NCI-H2029 treated with DMSO at 0.1 percent for 48 hours (cell line): ENCODE measurements at places on chromosomes 13 and 19.

DNA sequence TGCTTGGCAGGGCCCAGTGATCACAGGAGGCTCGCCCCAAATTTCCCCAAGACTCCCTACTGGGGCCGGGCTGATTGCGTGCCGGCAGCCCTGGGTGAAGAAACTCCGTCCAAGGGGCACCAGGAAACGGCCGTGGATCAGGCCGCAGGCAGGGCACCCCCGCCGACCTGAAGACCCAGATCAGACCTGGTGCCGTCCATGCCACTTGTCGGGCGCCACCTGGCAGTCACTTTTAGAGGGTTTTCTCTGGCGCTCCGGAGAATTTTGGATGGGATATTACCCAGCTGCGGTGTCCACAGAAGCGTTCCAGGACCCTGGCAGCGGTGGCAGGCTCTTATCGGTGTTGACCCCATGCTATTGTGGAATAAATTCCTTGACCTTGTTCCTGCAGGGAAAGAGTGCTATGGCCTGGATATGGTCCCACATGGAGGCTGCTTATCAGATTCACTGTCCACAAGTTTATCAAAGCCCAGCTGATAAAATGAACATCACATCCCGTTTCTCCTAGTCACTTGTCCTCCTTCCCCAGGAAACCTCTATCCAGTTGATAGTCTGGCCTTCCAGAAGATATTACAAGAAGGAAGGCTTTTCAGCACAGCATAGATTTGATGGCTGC lies 38.2 kb downstream of the IGFL2 start:
- DNase-seq: no peak

DNA sequence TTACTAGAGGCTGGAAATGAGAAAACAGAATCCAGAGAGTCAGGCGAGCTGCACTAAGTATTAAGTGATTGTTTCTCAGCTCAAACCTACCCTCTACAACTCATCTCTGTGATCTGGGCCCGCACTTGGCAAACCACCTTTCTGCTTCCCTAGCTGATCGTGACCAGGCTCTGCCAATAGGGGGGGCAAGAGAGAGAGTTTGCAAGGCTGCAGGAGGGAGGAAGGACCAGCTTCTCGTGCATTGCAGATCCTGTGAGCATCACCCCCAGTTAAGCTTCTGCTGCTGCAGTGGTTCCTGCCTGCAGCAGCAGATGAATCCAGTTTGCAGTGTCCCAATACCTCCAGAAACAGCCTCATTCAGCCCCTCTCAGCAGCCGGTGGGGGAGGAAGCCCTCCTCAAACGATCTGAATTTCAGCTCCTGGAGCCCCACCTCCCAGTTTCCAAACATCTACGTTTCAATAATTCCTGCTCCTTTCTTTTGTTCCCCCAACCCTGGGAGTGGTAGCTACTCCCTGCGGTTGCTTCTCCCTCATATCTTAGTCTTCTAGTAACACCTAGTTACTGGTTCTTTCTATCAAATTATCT lies 20.0 kb downstream of the XRCC1 start:
- peak; percentile 48 for DNase-seq

- DNase-seq: no peak
Observed at GRCh38 chr19:15618321-15618720, 3.3 kb downstream of the CYP4F8 start.

DNA sequence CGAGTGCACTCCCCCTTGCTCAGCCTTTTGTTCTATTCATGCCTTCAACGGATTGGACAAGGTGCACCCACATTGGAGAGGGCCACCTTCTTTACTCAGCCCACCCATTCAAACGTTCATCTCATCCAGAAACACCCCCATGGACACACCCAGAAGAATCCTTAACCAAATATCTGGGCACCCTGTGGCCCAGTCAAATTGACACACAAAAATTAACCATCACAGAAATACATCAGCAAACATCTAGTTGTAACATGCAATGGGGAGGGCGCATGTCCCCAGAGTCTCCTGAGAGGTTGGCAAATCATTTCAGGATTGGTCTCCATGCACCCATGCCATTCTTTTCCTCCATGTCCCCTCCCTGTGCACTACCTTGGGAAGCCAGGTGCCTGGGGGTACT lies 167.1 kb downstream of the ZNF536 start:
- DNase-seq: no peak

GRCh38 chr13:58876473-58876872 lies 1244.9 kb downstream of the PCDH17 start:
- no peak for DNase-seq

DNA sequence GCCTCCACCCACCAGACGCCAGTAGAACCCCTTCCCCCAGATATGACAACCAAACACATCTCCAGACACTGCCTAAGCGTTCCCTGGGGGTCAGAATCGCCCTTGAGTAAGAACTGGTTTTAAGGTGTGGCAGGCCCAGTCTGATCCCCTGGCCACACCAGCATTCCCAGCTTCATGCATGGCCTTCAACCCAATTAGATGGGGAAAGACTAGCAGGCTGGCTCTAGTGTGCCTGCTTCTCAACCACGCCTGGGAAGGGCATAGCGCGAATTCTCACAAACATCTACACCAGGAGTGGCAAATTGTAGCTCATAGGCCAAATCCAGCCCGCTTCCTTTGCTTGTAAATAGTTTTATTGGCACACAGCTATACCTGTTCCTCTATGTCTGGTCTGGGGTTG lies 13.6 kb downstream of the HAUS8 start:
- DNase-seq: no peak

DNA sequence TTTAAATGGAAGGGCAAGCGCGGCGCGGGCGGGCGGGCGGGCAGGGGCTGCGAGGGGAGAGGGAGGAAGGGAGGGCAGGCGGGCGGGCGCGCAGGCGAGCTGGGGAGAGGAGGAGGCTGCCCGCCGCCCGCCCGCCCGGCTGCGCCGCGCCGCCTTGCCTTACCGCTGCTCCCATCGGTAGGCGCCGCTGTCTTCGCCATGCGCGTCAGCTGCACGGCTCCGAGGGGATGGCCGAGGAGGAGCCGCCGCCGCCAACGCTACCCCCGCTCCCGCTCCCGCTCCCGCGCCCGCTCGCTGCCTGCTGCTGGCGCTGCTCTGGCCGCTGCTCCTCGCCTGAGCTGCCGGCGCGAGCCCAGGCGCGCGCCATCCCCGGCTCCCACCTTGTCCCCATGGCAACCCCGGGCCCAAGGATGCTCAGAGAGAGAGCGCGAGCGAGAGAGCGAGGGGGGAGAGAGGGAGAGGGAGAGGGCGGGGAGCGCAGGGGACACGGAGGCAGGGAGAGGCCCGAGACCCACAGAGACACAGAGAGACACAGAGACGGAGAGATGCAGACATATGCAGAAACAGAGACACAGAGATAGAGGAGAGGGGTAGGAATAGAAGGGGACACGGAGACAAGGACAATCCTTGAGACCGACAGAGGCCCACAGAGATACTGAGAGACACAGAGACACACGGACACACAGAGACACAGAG lies 40.3 kb downstream of the DEDD2 start:
- peak; percentile 54 for DNase-seq

DNA sequence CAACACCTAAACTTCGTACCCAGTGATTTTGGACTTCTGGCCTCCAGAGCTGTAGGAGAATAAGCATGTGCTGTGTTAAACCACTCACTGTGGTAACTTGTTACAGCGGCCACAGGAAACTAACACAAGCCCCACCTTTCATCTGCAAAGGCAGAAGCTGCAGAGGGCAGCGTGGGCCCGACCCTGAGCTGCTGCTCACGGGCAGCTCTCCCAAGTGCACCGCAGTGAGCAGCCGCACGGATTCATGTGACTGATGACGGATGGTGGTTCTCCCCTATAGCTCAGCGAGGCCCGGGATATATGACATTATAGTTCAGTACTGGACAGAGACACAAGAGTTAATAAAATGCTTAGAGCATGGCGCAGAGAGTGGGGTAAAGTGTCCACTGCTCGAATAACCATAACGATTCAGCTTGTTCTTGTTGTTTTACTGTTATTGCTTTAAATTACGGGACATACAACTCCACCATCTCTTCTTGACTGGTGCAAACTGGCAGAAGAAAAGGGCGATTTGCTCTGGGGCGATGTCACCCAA lies 21.9 kb downstream of the VRK3 start:
- DNase-seq: no peak

GRCh38 chr19:33368074-33368864 lies 5.2 kb upstream of the CEBPG start:
- no peak for DNase-seq

DNA sequence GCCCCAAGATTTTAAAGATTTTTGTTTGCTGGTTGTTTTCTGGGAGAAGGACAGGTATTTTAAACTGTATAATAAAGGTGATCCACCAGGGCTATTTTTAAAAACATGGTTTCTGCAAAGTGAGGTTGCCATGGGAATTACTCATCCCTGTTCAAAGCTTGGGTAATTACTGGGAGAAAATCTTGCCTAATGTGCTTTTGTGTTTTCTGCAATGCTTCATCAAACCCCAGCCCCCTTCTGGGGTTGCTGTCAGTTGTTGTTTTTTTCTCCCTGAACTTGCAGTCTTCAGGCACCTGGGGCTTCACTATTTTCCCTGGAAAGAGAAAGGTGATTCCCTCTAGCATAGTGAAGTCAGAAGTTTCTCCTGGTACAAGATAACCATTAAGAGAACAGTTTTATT lies 277.2 kb downstream of the NALCN start:
- DNase-seq: no peak

- no peak for DNase-seq
Observed at GRCh38 chr13:37047032-37047431, 12.5 kb downstream of the SUPT20H start.

- no peak for DNase-seq
Observed at GRCh38 chr19:42201489-42202289, 15.8 kb downstream of the DEDD2 start.

- no peak for DNase-seq
Observed at GRCh38 chr19:17404621-17405249, 695 bp downstream of the BST2 start.

GRCh38 chr19:28422046-28422445 lies 790.9 kb downstream of the UQCRFS1 start:
- no peak for DNase-seq

- DNase-seq: no peak
Observed at GRCh38 chr19:51064534-51065220, at the start of gene KLK13. Gene KLK13 (minus strand): TSS chr19:51065092. CDS start chr19:51065067, 25 bp downstream.
